Activated CD4-positive, alpha-beta T cell treated with anti-CD3 and anti-CD28 coated beads, Interleukin-2, amount 50 U/mL, for 24 hours (primary cell): ENCODE measurements at places on chromosomes 2 and 18.

GRCh38 chr2:173027181-173028128 is 48.2 kb upstream of the MAP3K20 start:
- DNase-seq, result peak; percentile 41

GRCh38 chr18:13096719-13097118 is 105.6 kb downstream of the CEP192 start:
- DNase-seq, result no peak

DNA sequence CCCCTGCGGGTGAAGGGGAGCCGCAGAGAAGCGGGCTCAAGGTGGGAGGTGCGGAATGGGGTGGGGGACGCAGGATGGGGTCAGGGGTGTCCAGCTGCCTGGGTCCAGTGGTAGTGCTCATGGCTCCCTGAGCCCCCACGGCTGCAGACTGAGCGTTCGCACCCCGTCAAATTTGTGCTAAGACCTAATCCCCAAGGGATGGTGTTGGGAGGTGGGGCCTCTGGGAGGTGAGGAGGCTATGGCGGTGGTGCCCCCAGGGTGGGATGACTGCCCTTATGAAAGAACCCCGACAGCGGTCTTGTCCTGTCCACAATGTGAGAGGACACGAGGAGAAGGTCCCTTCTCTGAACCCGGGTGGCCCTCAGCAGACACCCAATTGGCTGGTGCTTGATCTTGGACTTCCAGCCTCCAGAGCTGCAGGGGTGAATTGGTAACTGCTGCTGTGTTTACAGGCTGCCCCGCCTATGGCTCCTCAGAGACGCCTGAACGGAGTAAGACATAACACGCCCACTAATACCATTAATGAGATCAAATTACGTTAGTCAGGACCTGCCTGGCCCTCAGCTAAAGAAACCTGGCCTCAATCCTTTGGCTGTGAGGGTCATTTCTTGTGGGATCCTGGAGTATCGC is 42.6 kb downstream of the PXDN start:
- DNase-seq, result no peak

GRCh38 chr2:108616318-108616717 is 82.0 kb downstream of the LIMS1 start:
- DNase-seq, result no peak

- DNase-seq, result no peak
These were observed 59.8 kb upstream of the SLC8A1 start for GRCh38 chr2:40511661-40512213.

DNA sequence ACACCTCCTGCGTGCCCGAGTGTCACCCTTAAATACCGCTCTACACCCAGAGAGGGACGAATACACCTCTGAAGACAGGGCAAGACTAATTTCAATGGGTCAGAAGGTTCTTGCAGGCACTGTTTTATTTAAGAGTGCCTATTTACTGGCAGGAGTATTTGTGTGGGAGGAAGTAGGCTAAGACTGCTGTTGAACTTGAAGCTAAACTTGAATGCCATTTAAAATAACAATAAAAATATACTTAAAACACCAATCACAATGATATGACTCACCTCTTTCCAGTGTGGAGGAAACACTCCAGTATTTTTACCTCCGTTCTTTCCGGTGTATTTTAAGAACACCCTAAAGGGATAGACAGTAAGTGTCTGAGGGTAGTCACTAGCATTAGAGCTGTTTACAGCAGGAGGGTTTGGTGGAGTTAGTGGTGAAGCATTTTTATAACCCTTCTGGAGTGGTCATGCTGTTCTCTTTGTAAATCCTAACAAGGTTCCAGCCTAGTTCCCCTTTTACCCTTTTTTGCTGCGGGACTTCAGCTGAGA is 9.6 kb upstream of the HOXD1 start:
- DNase-seq, result no peak

DNA sequence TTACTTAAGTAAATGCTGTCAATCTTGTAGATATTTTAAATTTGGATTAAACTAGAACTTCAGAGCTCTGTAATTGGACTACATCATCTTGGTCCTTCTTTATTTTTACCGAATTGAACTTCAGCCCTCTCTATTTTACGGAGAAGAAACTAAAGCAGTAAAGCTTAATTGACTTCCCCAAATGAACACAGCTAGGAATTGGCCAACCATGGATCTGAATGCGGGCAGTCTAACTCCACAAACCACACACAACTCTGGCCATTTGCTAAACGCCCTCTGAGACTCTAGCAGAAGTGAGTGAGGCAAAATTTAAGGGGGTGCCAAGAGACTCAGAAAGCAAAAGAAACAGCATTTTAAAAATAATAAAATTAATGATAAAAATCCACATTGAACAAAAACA is 86.3 kb upstream of the KCTD1 start:
- no peak for DNase-seq

DNA sequence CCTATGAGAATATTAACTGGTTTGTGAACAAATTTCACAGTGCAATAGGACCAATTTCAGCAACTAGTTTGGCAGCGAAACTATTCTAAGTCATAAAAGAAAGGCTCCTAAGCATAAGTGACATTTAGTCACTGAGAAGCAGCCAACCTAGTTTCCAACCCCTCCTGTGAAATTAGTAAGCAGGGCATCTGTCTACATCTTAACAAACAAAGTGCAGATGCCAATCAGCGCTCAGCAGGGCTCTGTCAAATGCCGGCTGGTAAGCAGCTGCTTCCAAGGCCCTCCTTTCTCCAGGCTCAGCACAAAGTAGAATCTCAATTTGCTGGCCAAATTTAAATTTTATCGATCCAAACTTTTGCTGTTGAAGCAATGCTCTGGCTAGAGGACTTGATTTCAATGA is 124.7 kb downstream of the ICOS start:
- DNase-seq, result no peak

DNA sequence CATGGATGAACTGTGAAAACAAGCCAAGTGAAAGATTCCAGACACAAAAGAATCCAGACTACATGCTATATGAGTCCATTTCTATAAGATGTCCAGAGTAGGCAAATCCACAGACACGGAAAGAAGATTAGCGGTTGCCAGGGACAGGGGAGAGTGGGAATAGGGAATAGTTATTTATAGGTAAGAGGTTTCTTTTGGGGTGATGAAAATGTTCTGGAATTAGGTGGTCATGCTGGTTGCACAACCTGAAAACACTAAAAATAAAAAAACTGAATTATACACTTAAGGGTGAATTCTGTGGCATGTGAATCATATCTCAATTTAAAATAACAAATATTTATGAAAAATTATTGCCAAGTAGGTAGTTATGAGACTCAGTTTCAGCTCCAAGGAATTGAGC is 168.4 kb downstream of the LTBP1 start:
- no peak for DNase-seq

GRCh38 chr2:33160191-33160590 is 213.4 kb downstream of the LTBP1 start:
- no peak for DNase-seq

DNA sequence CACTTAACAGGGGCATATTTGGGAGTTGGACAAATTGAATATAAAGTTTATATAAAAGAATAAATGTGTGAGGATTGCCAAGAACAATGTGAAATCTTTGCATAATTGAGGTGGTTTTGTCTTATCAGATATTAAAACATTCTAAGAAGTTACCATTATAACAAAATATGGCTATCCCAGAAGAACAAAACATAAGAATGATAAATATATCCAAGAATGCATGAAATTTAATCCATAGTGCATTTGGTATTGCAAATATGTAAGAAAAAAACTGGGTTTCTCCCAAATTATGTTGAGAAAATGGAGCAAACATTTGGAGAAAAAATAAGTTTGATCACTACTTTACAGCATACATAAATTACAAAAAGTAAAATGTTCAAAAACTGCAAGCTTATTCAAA is 562.4 kb downstream of the RNF144A start:
- no peak for DNase-seq

DNA sequence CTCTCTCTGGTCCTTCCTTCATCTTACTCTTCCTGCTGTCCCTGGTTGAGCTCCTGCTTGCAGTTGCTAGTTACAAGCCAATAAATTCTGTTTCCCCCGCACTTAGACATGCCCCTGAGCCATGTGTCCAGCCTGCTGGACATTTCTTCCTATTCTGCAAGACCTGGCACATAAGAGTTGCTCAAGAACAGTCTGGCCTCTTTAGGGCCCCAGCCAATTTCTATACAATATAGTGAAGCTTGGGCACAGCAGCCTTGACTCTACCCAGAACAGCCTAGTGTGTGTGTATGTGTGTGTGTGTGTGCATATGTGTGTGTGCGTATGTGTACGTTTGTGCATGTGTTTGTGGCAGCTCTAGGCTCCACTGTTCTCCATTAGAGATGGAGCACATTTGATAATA is 276.0 kb downstream of the CYRIA start:
- DNase-seq, result no peak

DNA sequence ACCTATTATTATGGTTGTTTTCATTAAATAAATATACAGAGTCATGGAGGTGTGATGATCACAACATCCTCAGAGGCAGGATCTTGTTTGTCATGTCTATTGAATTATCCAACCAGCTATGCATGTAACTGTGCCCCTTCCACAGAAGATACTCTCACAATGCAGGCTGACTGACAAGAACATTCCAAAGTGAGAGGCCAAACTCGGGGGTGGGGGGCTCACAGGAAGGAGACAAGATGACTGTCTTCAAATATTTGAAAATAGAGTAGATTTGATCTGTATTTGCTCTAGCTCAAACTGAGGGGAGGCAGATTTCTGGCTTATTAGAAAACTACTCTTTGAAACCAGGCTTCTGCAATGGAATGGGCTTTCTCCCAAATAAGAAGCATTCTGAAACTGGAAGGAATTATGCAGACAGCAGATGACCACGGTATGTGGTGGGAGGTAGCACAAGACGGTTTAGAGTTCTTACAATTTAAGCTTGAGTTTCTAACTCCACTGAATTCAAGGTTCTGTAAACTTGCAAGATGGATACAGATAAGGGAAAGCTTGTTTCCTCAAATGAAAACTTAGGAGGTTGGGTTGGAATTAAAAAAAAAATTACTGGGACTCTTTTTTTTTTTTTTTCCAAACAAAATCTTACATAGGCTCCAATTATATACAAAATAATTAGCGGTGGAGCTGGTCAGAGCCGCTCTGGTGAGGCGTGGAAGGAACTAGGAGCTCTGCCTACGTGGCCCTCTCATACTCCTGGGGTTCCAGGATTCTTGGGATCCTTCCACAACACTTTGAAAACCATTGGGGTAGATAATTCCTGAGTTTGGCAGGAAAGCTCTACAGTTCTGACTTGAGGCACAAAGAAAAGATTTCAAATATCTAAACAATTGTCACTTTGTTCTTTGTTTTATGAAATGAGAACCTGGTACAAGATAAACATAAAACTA is 79.3 kb downstream of the PLA2R1 start:
- no peak for DNase-seq

DNA sequence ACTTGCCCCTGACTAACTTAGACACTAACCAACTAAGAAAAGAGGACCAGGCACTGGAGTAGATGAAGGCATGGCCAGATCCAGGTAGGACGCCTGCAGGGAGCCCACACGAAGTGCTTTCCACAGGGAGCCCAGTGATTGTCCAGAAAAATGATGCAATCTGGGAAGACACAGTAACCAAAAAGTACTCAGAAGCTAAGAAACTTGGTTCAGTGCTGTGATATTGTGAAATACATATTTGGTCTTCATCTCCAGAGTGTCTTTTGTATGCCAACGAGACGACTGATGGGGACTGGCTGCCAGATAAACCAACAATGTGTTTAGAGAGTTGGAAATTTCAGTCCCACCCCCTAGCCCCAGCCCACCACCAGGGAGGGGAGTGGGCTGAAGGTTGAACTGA is 135.0 kb downstream of the SP3 start:
- no peak for DNase-seq

DNA sequence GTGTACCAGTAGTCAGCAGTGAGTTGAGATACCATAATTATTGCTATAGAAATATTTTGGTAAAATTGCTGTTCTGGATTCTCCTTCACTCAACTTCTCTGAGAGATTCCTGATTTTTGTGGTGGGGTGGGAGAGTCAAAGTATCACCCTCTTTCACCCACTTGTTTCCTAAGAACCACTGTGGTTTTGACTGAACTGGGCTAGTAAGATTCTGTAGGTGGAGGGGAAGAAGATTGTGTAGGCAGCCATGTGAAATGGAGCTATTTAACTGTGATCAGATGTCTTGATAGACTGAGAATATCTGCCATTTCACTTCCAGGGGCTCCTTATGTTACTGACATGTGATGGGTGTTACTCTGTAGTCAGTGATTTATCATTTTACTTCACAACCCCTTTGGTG is 45.3 kb downstream of the BIRC6 start:
- DNase-seq, result no peak

GRCh38 chr2:54999182-54999581 is 51.1 kb downstream of the RTN4 start:
- no peak for DNase-seq

DNA sequence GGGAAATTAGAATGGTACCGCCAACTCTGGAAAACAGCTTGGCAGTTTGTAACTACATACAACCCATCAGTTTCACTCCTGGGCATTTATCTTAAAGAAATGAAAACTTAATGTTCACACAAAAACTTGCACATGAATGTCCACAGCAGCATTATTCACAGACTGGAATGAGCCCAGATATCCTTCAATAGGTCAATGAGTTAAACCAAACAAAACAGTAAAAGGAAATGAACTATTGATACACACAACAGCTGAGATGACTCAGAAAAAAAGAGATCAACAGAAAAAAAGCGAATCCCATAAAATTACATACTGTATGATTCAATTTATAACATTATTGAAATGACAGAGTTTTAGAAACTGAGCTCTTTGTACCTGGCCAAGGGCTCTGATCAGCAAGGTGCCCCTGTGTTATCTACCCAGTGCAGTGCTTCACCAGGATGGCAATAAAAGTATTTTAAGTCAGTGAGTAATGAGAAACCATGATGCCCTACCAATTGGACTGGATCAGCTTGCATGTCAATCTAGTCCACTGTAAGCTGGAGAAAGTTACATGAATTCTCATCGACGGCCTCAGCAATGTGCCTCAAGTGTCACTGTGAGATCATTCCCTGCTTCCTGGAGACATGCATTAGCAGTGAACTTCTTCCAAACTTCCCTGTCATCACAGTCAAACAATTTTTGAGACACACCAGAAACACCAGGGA is 21.9 kb downstream of the TMEM237 start:
- DNase-seq, result no peak

GRCh38 chr18:60534538-60534937 is 162.0 kb upstream of the MC4R start:
- no peak for DNase-seq

GRCh38 chr18:3666526-3667254 is 216.7 kb downstream of the TGIF1 start:
- DNase-seq, result no peak

GRCh38 chr2:164847981-164848741 is 6.5 kb upstream of the COBLL1 start:
- no peak for DNase-seq
